ENCODE measurements at places on chromosomes 5 and 9. TPM values are rescaled to one million over a fixed set of nuclear protein-coding genes. Genes with fewer than 3 reads are reported as not detected.
A peak's percentile ranks its signal among the peaks of the same experiment; 100 is the strongest.

DBH gene
- 234 TPM for total RNA-seq

DNA sequence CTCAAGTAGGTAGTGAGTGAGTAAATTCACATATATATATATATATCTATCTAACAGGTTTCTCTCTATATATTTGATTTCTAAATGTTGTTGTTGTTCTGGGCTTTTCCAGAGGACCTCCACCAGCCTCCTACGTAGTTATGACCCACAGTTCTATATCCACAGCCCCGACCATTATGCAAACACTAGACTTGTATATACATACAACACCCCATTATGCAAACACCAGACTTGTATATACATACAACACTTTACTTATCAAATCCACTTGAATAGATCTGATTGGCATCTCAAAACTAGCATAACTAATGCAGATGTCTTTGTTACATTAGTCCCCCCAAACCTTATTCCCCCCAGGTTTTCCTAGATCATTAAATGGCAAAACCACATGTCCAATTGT lies 108.7 kb downstream of the JAKMIP2 start:
- DNase-seq, result no peak

DNA sequence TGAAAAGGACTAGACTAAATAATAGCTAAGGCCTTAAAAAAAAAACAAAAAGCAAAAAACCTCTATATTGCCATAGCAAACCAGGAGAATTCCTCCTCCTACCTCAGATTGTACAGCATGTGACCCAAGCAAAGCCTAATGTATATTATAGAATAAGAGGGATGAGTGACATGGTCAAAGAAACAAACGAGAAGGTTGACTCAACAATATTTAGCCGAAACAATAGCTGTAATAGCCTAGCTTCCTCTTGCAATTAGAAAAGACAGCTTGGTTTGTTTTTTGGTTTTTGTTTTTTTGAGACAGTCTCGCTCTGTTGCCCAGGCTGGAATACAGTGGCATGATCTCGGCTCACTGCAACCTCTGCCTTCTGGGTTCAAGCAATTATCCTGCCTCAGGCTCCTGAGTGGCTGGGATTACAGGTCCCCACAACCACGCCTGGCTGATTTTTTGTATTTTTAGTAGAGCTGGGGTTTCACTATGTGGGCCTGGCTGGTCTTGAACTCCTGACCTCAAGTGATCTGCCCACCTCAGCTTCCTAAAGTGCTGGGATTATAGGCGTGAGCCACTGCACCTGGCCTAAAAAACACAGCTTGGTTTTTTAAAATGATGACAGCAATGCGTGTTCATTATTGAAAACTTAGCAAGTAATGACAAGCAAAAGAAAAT lies 5.6 kb downstream of the NLN start:
- no peak for DNase-seq

FOXD4L5 gene
- not detected for total RNA-seq

- no peak for DNase-seq
Measured at GRCh38 chr5:39775086-39775796, 350.5 kb upstream of the DAB2 start.

RIGI gene
- total RNA-seq, result 7.7 TPM

DNA sequence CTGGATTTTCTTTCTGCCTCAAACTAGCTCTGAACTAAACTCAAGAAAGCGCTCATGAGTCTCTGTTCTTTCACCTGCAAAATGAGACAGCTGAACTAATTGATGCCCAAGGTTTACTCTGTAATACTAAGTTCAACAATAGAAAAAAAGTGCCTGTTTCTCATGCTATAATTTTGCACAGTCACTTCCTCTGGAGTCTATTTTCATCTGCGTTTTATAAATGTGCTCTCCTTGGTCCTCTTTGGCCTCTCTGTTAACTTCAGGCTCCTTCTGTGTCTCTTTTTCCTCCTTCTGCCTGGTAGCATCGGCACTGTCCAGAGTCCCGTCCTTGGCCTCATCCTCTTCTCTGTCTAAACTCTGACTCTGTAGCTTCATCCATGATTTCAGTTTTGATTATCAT lies 311.9 kb upstream of the TLE4 start:
- DNase-seq, result no peak

SCGB3A2 gene
- not detected for total RNA-seq

- no peak for DNase-seq
Measured at GRCh38 chr9:126211441-126212074, 115.1 kb upstream of the MVB12B start.

GRCh38 chr5:89120719-89121118 lies 237.7 kb upstream of the MEF2C start:
- peak; percentile 15 for DNase-seq

PCDHGC4 gene
- 3.4 TPM for total RNA-seq

DNA sequence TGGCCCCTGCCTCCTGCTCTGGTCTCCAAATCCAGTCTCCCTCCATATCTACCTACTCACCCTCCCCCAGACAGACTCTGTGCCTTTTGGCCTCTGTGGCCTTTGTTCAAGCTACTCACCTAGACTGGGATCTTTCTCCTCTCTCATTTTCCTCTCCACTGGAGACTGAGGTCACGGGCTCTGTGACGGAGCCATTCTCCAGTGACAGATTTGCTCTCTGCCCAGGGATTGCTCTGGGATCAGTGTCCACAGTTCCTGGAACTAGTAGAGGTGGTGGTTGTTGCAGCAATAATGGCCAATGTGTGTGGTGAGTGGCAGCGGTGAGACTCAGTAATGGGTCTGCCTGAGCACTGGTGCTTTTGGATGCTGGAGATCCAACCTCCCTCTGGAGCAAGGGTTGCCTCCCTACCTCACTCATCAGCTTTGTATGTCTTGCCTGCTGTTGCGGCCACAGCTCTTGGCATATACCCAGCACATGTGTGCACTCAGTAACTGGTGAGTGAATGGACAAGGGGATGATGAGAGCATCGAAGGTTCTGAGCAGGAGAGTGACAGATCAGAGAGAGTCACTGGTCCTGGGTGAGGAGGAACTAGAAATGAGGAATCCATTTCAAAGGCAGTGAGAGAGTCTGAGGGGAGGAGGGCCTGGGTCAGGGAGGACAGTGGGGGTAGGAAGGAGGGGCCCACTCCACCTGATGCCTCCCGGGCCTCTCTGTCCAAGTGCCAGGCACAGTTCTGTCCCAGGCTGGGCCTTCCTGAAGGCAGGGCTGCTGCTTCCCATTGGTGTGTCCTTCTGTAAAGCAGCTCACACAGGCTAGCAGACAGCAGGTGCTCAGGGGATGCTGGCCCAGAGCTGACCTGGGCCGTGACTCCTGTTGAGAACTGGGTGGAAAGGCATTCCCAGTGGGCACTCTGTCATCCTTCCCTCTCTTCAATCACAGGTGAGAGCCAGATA lies 96.5 kb upstream of the PITX1 start:
- no peak for DNase-seq

- peak; percentile 96 for DNase-seq
Measured at GRCh38 chr9:107737987-107738743, 248.6 kb upstream of the KLF4 start.

GRCh38 chr9:125914411-125914810 lies 167.2 kb downstream of the PBX3 start:
- no peak for DNase-seq

SEMA6A gene
- total RNA-seq, result 147 TPM

GRCh38 chr9:33263131-33264002 lies 1.1 kb downstream of the BAG1 start:
- DNase-seq, result peak; percentile 34

DNA sequence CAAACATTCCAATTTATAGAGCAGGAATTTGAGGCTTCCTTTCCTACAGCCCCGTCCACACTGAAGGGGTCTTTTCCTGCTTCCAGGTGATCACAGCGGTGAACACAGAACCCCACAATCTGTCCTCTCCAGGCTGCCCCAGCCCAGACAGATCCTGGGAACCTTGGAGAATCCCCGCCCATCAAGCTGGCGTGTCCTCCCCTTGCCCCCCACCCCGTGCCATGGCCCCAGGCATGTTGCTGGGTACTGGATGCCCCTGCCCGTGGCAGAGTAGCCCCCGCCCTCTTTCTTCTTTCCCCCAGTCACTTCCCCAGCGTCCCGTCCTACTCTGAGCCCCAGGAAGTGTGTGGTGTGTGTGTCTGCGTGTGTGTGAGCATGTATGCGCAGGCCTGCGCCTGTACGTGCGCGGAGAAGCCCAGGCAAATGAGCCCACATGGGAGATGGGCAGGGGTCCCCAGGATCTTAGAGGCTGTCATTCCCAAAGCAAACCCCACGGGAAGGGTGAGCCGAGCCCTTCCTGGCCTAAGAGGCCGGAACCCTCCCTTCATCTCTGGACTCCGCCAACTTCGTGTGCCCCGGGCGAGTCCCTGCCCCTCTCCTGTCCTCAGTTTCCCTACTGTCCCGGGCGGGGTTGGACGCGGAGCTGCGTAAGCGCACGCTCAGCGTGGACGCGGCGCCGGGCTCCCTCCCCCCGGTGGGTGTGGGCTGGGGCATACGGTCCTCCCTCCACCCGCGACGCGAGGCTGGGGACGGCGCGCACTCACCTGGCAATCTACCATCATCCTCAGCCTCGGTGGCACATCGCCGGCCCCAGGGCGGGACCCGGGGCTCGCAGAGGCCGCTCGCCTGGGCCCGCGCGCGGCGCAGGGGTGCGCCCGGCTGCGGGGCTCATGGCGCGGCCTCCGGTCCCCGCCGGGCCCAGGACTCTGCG lies 15.2 kb downstream of the GBGT1 start:
- peak; percentile 74 for DNase-seq

- no peak for DNase-seq
Measured at GRCh38 chr9:89048616-89049015, 57.3 kb downstream of the S1PR3 start.

GRCh38 chr5:375921-376798 lies 54.6 kb downstream of the AHRR start:
- no peak for DNase-seq

DNA sequence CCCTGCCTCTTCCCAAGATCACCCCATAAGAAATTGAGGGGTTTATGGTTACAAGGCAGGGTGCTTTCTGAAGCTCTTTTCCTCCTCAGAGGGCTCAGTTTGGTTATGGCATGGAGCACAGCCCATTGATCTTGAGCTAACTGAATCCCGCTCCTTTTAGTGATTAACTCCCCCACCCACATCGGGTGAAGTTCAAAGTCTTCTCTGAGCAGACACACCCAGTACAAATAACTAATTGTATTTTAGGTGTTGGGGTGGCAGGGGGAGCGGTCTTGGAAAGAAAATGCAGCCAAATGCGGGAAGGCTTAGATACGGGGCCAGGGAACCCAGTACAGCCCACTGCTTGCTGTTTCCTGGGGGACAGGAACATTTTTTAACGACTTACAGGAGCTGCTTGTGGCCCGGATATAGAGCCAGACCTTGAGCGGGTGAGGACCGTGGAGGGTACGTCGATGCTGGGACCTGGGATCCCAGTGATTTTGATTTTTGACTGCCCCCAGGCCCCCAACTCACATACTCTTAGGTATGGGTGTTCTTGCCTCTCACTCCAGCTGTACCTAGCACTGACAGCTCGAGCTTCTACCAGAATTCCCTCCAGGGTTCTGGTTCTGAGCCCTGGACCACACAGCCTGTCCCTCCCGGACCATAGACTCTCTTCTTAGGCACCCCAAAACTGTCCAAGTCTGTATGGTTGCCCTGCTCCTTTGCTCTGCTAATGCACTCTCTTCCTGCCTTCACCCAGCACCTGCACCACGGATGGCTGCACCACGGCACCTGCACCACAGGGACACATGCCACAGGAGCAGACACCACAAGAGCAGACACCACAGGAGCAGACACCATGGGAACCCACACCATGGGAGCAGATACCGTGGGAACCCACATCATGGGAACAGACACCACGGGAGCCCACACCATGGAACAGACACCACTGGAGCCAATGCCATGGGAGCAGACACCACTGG lies 18.3 kb upstream of the RXRA start:
- DNase-seq, result no peak

PCDHGA8 gene
- total RNA-seq, result 4.0 TPM

- DNase-seq, result no peak
Measured at GRCh38 chr9:117394655-117395054, 20.2 kb downstream of the ASTN2 start.

FLT4 gene
- 9.7 TPM for total RNA-seq

- DNase-seq, result no peak
Measured at GRCh38 chr9:83511051-83511450, 27.1 kb downstream of the FRMD3 start.

ELOVL7 gene
- total RNA-seq, result 5.1 TPM

- no peak for DNase-seq
Measured at GRCh38 chr5:31362931-31363568, 168.8 kb downstream of the DROSHA start.

NR5A1 gene
- 167 TPM for total RNA-seq

DNA sequence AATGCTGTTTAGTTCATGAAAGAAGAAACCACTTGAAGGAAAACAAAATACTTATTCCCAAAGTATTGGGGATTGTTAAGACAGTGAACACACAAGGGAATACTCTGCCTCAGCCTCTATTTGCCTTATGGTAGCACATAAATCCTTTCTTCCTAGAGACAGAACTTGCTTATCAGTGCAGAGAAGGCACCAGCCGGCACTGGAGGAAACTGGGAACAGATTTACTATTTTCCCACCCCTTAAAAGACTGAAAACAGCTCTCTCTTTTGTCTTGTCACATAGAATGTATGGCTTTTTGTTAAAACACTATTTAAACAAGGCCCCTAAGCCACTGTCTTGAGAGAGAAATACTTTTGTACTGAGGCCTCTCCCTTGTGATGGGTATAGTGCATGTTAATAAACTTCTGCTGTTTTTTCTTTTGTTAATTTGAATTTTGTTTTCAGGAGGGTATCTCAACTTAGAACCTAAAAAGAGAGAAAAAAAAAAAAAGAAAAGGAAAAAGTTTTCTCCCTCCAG lies 40.7 kb upstream of the EDIL3 start:
- DNase-seq, result no peak

GRCh38 chr9:3277200-3277599 lies 248.6 kb downstream of the RFX3 start:
- no peak for DNase-seq

ATG10 gene
- total RNA-seq, result 15.1 TPM

- peak; percentile 69 for DNase-seq
Measured at GRCh38 chr9:98971168-98971914, 27.6 kb downstream of the COL15A1 start.

GRCh38 chr5:10987276-10987924 lies 226.4 kb upstream of the DAP start:
- no peak for DNase-seq

Measured in adrenal gland (tissue), 19 donors.